ENCODE measurements at places on chromosomes 2 and 18. TPM values are rescaled to one million over a fixed set of nuclear protein-coding genes. Genes with fewer than 3 reads are reported as not detected.
A peak's percentile ranks its signal among the peaks of the same experiment; 100 is the strongest.

The ARHGAP25 gene
- 2.6 TPM for total RNA-seq

The ANTXR1 gene
- total RNA-seq: 29.6 TPM

The MC4R gene
- not detected for total RNA-seq

The SELENOI gene
- total RNA-seq: 14.9 TPM

The MAP3K19 gene
- not detected for total RNA-seq

The REG1A gene
- not detected for total RNA-seq

The PROKR1 gene
- total RNA-seq: not detected

The ICOS gene
- not detected for total RNA-seq

The C2orf78 gene
- total RNA-seq: not detected

DNA sequence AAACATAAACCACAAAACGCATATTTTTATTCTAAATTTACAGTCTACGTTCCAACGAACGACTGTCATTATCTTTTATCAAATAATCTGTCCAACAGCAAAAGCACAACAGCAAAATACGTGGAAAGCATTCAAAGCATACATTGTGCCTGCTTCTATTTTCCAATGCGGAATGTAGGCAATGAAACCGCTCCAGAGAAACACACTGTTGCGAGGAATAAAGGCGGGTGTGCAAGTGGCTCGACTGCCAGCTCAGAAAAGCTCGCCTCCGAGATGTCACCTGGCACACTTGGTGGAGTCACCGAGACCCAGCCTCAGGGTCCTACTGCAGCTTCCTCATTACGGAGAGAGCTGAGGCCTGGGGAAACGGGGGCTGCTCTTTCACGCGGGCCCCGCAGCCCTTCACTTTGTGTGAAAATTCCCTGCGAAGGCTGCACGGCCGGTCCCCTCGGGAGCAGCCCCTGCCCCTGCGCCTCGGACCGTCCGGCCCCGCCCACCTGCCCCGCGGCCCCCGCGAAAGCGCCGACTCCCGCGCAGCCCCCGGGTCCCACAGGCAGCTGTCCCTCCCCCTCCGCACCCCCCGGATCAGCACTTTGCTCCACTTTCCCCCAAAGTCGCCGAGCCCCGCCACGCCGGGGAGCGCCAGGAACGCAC is 752 bp downstream of the MGAT4A start:
- H3K4me3 ChIP-seq: peak overlapping the region; percentile 85
- peak overlapping the region; percentile 80 for H3K27ac ChIP-seq
- DNase-seq: peak; percentile 56
- no peaks in the 10 kb centered on the region for H3K27me3 ChIP-seq

- H3K4me1 ChIP-seq: no peaks in the 10 kb centered on the region
- no peak overlapping the region for H3K27ac ChIP-seq
- H3K36me3 ChIP-seq: no peaks in the 10 kb centered on the region
- no peaks in the 10 kb centered on the region for H3K27me3 ChIP-seq
These were observed 43.0 kb upstream of the HNMT start for GRCh38 chr2:137921105-137921880.

DNA sequence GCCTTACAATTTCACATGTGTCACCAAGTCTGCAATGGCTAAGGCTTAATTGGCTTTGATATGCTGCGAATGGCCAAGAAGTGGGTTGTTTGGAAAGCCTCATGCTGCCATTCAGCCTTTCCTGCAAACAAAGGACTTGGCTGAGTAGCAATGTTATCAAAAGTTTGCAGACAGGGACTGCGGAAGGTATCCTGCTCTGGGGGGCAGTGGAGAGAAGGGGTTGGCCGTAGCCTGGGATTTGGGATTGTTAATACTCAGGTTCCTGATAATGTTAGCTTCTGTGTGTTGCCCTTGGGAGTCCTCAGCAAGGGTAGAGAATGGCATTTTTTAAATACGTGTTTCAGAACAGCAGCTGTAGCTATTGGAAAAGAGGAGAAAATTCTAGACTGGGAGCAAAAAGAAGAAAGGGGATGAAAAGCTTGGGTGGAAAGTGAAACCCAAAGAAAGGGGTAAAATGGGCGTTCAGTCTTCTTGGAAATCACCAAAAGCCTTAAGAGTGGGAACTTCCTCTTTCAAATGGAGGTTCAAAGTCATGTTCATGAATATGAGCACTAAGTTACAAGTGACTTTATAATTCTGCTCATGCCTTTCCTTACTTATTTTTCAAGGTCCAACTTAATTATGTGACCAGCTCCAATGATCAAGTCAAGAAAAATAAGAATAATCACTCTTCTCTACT is 325.1 kb downstream of the RNF144A start:
- no peaks in the 10 kb centered on the region for H3K27me3 ChIP-seq
- no peaks in the 10 kb centered on the region for H3K36me3 ChIP-seq
- no peak overlapping the region for H3K4me3 ChIP-seq
- DNase-seq: no peak
- no peak overlapping the region for H3K27ac ChIP-seq

GRCh38 chr2:117968722-117969121 is 45.1 kb downstream of the CCDC93 start:
- H3K4me3 ChIP-seq: no peak overlapping the region
- H3K36me3 ChIP-seq: peaks cover 84% of the 10 kb centered on the region
- no peak overlapping the region for H3K27ac ChIP-seq

DNA sequence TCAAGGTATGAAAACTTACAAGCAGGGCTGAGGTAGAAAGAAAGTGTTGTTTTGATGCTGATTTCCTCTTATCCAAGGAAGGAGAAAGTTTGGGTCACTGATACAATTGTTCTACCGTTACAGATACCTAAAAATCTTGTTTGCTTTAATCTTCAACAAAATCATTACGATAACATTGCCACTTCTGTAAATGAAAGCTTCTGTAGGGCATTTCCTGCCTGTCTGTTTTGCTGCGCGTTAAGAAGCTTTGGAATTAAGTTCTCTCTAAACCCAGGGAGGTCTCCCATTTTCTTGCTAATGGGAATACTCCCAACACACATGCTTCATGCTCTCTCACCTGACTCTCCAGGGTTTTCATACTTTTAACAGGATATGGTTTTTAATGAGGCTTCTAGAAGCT is 258.5 kb downstream of the PTGR3 start:
- no peak overlapping the region for H3K4me3 ChIP-seq
- H3K4me1 ChIP-seq: peaks cover 9% of the 10 kb centered on the region
- no peak overlapping the region for H3K27ac ChIP-seq
- no peaks in the 10 kb centered on the region for H3K36me3 ChIP-seq

GRCh38 chr2:16546128-16546754 is 119.4 kb downstream of the CYRIA start:
- H3K4me3 ChIP-seq: no peak overlapping the region
- no peaks in the 10 kb centered on the region for H3K27me3 ChIP-seq
- H3K36me3 ChIP-seq: no peaks in the 10 kb centered on the region
- H3K4me1 ChIP-seq: no peaks in the 10 kb centered on the region
- H3K27ac ChIP-seq: no peak overlapping the region

DNA sequence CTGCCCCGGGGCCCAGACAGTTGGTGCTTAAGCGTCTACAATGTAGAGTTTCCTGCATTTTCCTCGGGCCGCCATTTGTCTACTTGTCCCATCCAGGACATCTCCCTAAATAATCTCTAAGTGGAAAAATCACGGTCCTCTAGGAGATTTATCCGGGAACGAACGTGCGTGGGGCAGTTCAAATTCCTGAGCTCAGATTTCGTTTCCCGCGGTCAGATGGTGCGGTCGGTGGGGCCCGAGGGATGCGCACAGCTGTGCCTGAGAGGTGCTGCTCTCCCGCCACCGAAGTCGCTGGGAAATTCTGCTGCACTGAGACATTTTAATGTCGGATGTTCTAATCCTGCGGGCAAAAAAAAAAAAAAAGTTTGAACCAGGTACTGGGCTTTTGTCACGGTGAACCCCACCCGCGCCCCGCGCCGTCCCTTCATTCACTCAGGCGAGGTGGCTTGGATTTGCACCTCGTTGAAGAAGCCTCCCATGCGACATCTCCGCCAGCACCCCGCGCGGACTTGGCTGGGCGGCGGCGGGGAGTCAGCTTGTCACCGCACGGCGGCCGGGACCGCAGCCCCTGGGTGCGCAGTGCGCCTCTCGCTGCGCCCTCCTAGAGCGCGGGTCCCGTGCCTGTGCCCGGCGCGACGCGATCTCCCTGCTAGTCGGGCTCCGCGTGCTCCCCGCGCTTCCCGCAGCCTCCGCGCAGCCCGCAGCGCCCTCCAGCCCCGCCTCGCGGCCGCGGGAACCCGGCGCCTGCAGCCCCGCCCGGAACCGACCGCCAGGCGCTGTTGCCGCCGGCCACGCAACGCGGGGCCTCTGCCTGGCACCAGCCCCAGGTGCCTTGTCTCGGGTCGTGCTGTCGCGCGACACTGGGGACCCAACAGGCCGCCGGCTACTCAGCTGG is 191.9 kb upstream of the TCF4 start:
- H3K4me1 ChIP-seq: peaks cover 26% of the 10 kb centered on the region
- no peaks in the 10 kb centered on the region for H3K36me3 ChIP-seq
- peak overlapping the region; percentile 63 for H3K4me3 ChIP-seq
- H3K27ac ChIP-seq: peak overlapping the region; percentile 91
- no peaks in the 10 kb centered on the region for H3K27me3 ChIP-seq

DNA sequence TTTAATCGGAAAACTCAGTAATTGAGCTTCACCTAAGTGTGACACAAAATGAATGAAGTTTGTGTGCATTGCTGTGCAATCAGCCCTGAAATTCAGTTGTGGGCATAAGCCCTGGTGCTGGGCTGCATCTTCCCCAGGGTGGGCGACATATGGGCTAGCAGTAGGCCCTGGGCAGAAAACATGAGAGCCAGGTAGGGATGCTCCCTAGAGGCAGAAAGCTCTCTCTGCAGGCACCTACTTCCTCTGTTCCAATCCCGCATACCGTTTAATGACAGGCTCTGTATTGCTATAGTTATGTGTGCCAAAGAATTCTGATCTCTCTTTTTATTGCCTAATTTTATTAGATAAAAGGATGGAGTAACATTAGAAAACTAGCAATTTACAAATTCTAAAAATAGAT is 456.7 kb downstream of the NRXN1 start:
- no peaks in the 10 kb centered on the region for H3K36me3 ChIP-seq
- H3K4me1 ChIP-seq: no peaks in the 10 kb centered on the region
- H3K27me3 ChIP-seq: no peaks in the 10 kb centered on the region
- no peak overlapping the region for H3K4me3 ChIP-seq
- no peak for DNase-seq
- no peak overlapping the region for H3K27ac ChIP-seq

GRCh38 chr2:85503851-85504777 is 34.9 kb upstream of the MAT2A start:
- peaks cover 39% of the 10 kb centered on the region for H3K4me1 ChIP-seq
- no peak overlapping the region for H3K4me3 ChIP-seq
- H3K27me3 ChIP-seq: no peaks in the 10 kb centered on the region
- H3K27ac ChIP-seq: no peak overlapping the region
- DNase-seq: no peak

- H3K27ac ChIP-seq: no peak overlapping the region
- no peaks in the 10 kb centered on the region for H3K36me3 ChIP-seq
- no peak overlapping the region for H3K4me3 ChIP-seq
- DNase-seq: peak; percentile 62
These were observed 48.6 kb upstream of the RAPH1 start for GRCh38 chr2:203583701-203584100.

GRCh38 chr18:75683426-75683825 is 255.9 kb upstream of the SMIM21 start:
- H3K27me3 ChIP-seq: no peaks in the 10 kb centered on the region
- H3K4me1 ChIP-seq: peaks cover 2% of the 10 kb centered on the region
- no peak overlapping the region for H3K4me3 ChIP-seq
- H3K27ac ChIP-seq: no peak overlapping the region
- no peak for DNase-seq

- peak overlapping the region; percentile 98 for H3K27ac ChIP-seq
- peaks cover 6% of the 10 kb centered on the region for H3K4me1 ChIP-seq
- no peak for DNase-seq
- no peaks in the 10 kb centered on the region for H3K36me3 ChIP-seq
- H3K27me3 ChIP-seq: no peaks in the 10 kb centered on the region
These were observed 1.8 kb downstream of the RNF138 start for GRCh38 chr18:32093523-32093922.

- DNase-seq: no peak
- H3K27ac ChIP-seq: no peak overlapping the region
- H3K36me3 ChIP-seq: no peaks in the 10 kb centered on the region
- no peaks in the 10 kb centered on the region for H3K4me1 ChIP-seq
- no peak overlapping the region for H3K4me3 ChIP-seq
These were observed 449.5 kb upstream of the HNRNPA3 start for GRCh38 chr2:176763130-176763529.

DNA sequence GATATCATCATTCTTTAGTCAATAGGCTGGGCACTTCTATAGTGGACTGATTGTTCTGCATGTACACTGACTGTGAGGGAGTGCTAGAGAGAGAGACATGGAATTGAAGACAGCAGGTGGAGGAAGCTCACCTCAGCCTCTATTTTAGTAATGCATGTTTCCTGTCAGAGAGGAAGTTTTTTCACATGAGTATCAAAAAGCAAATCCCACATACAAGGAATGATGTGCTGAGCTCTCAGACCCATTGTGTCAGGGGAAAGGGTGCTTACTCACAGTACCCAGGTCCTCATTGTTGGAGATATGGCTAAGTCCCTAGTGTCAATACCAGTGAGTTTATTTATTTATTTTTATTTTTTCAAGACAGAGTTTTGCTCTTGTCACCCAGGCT is 9.9 kb upstream of the CDK15 start:
- no peaks in the 10 kb centered on the region for H3K4me1 ChIP-seq
- no peaks in the 10 kb centered on the region for H3K36me3 ChIP-seq

- H3K27me3 ChIP-seq: no peaks in the 10 kb centered on the region
- no peak overlapping the region for H3K4me3 ChIP-seq
- no peak overlapping the region for H3K27ac ChIP-seq
- H3K4me1 ChIP-seq: no peaks in the 10 kb centered on the region
- no peaks in the 10 kb centered on the region for H3K36me3 ChIP-seq
- DNase-seq: no peak
These were observed 4.3 kb downstream of the MC2R start for GRCh38 chr18:13910986-13911385.

DNA sequence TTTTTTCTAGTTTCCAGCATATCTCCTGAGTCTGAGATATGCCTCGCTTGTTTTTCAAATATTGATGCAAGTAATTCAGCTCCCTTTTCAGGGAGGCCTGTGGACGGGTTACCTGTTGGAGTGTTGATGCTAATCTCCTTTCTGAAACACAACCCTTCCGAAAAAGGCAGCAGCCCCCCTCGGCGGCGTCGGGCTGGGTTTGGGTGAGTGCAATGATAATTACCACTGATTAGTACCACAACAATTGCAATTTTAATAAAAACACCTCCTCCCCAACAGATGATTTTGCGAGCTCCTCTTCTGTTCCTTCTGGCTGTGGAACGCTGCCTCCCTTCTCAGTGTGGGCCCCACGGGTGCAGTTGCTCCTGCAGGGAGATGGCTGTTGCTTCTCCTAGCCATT is 66.3 kb downstream of the PTGR3 start:
- H3K36me3 ChIP-seq: no peaks in the 10 kb centered on the region
- no peak for DNase-seq
- H3K4me1 ChIP-seq: no peaks in the 10 kb centered on the region
- H3K27ac ChIP-seq: no peak overlapping the region
